ENCODE measurements at places on chromosomes 16 and 17.

DNA sequence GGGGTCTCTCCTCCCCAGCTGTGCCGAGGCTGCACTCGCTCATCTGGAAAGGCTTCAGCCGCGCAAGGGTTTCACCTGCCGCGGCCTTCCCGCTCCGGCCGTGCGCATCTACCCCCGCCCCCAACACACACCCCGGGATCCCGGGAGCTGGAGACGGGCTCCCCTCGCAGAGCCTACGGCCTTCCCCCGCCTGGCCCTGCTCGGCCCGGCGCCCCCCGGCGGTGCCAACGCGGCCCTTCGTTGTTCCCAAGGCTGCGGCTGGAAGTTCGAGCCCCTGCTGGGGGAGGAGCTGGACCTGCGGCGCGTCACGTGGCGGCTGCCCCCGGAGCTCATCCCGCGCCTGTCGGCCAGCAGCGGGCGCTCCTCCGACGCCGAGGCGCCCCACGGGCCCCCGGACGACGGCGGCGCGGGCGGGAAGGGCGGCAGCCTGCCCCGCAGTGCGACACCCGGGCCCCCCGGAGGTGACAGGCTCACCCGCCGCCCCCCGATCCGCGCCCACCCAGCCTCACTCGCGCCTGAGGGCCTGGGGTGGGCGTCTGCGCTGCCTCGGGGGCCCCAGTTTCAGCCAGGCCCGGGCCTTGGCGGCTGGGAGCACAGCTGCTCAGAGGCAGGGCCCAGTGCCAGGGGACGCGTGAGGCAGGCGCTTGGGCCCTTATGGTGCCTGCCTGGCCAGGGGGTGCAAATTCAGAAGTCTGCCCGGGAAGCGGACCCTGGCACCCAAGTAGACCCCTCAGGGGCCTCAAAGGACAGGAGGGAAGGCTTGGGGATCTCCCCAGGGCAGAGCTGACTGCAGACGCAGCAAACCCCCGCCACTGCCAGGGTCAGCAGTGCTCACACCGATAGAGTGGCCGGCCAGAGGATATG is 11.2 kb downstream of the GALK1 start:
- peak; percentile 15 for DNase-seq

GRCh38 chr17:29376667-29377270 is 13.4 kb upstream of the TAOK1 start:
- peak; percentile 63 for DNase-seq

DNA sequence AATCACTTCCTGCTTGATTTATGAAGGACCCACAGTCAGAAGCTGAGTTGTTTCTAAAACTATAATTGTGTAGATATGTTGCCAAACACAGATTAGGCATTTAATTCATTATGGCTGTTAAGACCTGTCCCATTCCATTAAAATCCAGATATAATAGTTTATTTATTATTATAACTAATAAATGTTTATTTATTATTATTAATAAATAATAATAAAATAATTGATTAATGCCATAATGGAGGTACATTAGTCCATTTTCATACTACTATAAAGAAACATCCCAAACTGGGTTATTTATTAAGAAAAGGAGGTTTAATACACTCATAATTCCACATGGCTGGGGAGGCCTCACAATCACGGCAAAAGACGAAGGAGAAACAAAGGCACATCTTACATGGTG is 1240.9 kb downstream of the CDH11 start:
- DNase-seq = no peak

DNA sequence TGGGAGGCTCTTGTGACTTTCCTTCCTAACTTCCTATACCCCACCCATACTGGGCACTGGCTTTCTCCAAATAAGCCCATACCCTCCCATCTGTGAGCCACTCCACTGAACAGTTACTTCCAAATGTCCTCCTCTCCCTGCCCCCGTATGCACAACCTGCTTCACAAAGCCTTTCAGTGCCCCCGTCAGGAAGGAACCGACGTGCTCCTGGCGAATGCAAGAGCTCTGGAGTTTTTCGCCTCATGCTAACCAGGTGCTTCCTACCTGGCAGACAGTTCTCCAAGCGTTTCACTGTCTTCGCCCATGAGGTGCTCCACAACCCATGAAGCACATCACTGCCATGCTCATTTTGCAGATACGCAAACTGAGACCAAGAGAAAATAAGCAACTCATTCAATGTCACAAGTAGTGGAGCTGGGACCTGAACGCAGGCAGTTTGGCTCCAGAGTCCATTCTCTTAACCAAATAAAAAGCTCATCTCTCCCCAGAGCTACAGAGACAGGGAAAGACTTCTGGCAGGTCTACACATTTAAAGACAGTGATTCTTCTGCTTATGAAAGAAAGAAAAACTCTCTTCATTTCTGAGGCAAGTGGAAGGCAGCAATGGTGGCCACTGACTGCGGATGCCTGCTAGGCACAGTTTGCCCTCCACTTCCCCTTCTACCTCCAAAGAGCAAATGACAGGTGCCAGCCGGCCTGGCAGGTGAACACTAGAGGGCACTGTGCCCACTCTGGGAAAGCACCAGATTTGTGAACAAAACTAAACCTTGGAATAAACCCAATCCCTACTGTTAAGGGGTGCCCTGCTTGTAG is 23.8 kb downstream of the SPHK1 start:
- no peak for DNase-seq

GRCh38 chr16:77500934-77501664 is 66.3 kb upstream of the ADAMTS18 start:
- no peak for DNase-seq

DNA sequence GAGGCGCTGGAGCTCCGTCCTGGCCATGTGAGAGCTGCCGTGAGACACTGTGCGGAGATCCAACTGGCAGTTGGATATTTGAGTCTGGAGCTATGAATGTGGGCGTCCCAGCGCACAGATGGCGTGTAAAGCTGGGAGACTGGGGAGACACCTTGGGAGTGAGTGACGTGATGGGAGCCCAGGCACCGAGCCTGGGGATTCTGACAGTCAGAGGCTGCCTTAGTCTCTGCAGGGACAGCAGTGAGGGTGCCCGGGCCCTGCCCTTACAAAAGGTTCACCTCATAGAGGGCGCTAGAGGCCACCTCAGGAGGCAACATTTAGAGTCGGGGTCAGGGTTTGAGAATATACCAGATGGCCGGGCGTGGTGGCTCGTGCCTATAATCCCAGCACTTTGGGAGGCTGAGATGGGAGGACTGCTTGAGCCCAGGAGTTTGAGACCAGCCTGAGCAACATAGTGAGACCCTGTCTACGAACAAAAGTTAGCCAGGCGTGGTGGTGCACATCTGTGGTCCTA is 194.1 kb upstream of the GSE1 start:
- DNase-seq = no peak

DNA sequence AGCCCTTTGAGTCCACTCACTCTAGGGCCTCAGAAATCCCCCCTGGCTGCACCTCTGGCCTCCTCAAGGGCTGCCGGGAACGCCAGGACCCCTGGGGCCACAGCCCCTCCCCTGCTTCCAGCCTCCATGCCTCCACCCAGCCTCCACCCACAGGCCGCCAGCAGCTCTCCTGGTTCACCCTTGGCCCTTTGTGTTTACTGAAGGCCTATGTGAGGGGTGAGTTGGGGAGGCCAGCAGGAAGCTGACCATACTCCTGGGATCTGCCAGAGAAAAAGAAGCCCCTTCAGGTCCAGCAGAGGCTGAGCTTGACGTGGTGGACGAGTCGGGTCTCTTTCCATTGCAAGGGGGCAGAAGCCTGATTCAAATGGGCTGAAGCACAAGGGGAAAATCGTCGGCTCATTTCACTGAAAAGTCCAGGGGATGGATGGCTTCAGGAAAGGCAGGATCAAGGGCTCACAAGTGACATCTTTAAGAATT is 18.3 kb upstream of the ATP2A3 start:
- DNase-seq = no peak

- DNase-seq = no peak
Observed at GRCh38 chr16:3094289-3095027, 4.6 kb downstream of the ZSCAN10 start.

DNA sequence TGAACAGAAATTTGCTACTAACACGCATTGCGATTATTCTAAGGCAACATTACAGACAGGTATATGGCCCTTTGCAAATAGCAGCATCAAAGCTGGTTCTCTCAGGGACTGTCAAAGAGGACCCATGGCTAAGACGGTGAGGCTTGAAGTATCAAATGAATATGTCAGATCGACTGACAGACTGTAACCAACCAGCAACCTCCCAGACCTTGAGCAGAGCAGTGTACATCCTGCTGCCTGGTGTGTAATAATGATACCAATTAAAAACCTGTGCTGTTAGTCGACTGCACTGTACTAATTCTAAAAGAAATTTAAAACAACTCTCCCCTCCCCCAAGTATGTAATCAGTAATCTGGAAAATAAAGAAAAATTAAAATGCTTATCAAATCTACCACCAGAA is 35.9 kb upstream of the GHDC start:
- no peak for DNase-seq

DNA sequence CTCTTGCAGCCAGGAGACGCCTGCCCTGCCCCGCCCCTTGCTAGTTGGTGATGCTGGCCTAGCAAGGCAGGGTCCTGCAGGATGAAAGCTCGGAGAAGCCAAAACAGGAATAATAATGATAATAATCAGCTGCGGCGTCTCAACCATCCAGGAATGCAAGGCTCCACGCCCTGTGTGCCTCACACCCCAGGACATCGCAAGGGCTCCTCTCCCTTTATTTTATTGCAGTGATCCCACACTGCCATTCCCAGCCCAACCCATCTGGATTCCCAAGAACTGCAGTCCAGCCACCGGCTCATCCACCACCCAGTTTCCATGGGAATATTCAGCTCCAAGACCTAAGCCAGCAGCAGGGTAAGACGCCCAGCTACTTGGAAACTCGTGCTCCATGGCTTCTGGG is 21.0 kb upstream of the ZNF652 start:
- DNase-seq = no peak

DNA sequence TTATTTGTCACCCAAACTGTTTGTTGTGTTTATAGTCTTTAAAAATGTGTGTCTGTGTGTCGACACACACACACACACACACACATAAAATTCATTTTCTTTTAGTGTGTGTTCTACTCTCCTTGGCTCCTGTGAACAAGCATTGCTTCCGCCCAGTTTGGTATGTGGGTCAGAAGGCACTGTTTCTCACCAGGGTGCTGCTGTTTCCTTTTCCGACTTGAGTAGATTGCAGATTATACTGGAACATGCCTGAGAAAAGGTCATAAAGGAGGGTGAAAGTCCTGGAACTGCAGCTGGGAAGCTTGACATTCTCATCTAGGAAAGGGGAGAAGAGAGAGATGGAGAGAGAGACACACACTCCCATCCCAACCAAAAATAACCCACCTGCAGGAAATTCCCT is 330.3 kb downstream of the BCAS3 start:
- DNase-seq = no peak

GRCh38 chr17:77869665-77870132 is 88.8 kb upstream of the TNRC6C start:
- DNase-seq = no peak

DNA sequence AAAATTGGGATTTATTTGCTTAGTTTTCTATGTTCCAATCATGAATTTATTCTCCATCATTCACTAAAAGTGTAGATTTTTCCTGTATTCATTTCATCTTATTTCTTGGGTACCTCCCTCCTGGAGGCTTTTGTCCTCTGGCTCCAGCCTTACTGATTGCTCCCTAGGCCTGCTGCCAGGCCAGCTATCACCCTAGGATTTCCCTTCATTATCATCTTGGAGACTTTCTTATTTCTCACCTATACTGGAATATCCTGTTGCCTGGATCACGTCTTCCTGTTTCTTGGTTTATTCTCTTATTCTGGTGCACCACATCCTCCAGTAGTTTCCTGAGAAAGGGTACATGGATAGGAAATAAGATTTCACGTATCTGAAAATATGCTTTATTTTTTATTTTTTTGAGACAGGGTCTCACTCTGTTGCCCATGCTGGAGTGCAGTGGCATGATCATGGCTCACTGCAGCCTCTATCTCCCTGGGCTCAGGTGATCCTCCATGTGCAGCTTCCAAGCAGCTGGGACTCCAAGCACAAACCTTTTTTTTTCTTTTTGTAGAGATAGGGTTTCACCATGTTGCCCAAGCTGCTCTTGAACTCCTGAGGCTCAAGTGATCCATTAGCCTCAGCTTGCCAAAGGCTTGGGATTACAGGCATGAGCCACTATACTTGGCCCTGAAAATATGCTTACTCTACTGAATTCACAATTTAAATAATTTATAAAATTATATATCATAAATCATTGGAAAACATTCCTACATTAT is 13.3 kb upstream of the KPNB1 start:
- DNase-seq = no peak

- no peak for DNase-seq
Observed at GRCh38 chr16:58490065-58490464, 9.9 kb upstream of the NDRG4 start.
